Heart right ventricle (tissue), 16 donors: ENCODE measurements at places on chromosomes 6 and 20. TPM values are rescaled to one million over a fixed set of nuclear protein-coding genes. Genes with fewer than 3 reads are reported as not detected.

The INSM1 gene
- 0.07 TPM for polyA plus RNA-seq

The ISM1 gene
- 1.2 TPM for polyA plus RNA-seq

The ARFGEF3 gene
- 0.73 TPM for polyA plus RNA-seq

The RFX6 gene
- not detected for polyA plus RNA-seq

The TTPAL gene
- polyA plus RNA-seq: 2.3 TPM

The OPRM1 gene
- polyA plus RNA-seq: not detected

The PLN gene
- polyA plus RNA-seq: 848 TPM

The BACH2 gene
- 0.29 TPM for polyA plus RNA-seq

The MOXD1 gene
- polyA plus RNA-seq: 0.80 TPM

The F13A1 gene
- polyA plus RNA-seq: 23.3 TPM

The CLDN20 gene
- polyA plus RNA-seq: not detected
